ENCODE measurements at places on chromosomes 12 and 14. TPM values are rescaled to one million over a fixed set of nuclear protein-coding genes. Genes with fewer than 3 reads are reported as not detected.

C14orf39 gene
- 1.1 TPM for total RNA-seq

DNA sequence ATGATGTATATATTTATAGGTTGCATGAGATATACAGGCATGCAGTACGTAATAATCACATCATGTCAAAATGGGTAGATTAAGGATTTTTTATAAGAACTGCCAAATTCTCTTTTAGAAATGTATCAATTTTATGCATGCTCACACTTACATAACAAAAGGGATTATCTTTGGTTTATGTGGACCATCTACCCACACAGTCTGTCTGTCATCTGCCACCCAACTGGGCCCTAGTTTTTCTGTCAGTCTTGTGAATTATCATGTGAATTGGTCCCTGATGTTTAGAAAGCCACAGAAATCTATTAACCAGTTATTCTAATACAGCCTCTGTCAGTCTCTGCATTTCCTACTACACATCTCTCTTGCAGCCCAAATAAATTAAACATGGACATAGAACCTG lies 133.4 kb downstream of the ACSS3 start:
- ATAC-seq = no peak

SDR9C7 gene
- not detected for total RNA-seq

- no peak for ATAC-seq
These were observed 2.3 kb downstream of the TTC9 start for GRCh38 chr14:70643967-70644366.

DNA sequence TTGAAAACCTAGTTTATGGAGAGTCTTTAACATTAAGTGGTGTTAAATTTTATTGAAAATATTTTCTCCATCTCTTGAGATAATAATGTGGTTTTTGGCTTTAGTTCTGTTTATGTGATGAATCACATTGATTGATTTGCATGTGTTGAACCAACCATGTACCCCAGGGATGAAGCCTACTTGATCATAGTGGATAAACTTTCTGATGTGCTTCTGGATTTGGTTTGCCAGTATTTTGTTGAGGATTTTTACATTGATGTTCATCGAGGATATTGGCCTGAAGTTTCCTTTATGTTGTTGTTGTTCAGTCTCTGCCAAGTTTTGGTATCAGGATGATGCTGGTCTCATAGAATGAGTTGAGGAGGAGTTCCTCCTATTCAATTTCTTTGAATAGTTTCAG lies 222.6 kb downstream of the ADAMTS20 start:
- no peak for ATAC-seq

GRCh38 chr12:64237382-64237781 lies 15.3 kb upstream of the KICS2 start:
- ATAC-seq = no peak

MYO1H gene
- not detected for total RNA-seq

GALNT9 gene
- total RNA-seq = not detected

DNA sequence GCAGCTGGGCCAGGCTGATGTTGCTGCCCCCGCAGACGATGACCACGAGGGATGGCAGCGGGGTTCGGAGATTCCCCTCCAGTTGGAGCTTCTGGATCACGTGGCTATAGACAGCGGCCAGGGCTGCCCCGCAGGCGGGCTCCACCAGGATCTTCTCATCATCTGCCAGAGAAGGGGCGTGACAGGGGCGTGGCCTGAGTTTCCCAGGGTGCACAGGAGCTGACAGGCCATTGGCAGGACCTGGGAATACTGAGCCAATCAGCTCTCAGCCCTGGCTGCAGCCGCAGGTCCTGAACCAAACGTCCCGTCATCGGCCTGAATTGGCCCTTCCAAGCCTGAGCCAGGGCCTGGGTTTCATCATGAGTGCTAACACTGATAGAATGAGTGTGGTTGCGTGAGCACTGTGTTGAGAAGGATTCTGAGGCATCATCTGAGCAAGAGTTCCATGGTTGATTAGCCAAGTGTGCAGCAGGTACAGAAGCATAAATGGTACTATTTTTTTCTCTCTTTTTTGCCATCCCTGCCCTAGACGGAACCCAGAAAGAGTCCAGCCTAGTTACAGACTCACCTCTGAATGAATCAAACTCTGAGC lies 10.6 kb downstream of the SDS start:
- ATAC-seq = no peak

DNA sequence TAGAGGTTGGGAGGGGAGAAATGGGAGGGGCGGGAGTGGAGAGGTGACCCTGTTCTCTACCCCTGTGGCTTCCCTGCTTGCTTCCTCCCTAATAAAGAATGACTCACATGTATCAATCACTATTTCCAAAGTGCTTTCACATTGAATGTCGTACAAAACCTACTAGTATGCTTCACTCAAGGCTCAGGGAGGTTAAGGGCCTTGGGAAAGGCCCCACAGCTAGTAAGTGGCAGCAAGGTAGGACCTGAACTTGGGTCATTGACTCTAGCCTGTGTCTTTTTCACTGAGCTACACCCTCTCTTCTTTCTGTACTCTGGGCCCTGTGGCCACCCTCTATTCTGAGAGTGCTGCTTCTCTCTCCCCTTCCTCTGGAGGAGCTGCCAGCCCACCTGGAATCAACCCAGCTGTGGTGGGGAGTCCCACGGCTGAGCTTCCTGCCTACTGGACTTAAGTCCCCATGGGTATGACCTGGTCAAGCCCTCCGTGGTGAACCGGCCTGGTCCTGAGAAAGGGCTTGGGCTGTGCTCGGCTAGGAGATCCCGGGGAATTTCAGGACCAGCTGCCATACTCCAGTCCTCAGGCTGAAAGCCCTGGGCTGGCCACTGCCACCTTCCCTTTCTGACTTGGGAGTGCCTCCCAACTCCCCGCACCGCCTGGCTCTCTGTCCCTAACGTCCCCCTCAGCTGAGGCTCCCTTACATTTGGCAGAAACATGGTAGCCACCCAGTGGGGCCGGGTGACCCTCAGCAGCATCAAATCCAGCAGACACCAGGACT lies 13.0 kb downstream of the SLC48A1 start:
- no peak for ATAC-seq

LAG3 gene
- 0.30 TPM for total RNA-seq

DNA sequence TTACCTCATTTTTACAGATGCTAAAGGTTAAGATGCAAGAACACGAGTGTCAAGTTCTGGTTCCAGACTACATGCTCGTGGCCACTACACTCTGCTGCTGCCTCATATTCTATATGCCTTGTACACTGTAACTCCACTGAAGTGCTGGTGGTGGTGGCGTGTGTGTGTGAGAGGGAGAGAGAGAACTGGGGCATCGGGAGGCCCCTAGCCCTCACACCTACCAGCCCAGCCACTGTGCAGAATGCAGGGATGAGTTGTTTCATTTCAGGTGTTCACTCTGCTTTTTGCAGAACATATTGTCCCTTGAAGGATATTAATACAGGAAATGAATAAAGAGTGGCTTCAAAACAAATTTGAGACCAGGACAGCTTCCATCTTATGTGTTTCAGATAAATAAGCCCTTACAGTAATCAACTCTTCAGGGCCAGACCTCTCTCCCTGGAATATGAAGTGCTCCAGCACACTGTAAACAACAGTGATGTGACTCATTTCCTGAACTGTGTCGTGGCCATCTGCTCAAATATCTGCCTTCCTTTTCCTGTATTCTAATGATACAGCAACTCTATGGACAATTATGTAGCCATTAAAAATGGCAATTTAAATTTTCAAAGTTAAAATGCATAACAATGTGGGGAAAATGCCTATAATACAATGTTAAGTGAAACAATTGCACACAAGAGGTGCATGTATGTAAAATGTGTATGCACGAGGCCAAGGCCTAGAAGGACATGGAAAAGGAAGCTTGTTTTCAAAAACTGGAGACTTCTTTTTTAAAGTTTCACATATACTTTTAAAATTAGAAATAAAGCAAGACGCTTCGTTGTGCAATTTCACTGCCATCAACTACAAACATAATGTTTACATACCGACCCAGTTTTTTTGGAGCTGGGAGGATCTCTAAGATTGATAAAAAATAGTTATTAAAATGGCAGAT lies 215.4 kb downstream of the PELI2 start:
- ATAC-seq = peak; percentile 71

DNA sequence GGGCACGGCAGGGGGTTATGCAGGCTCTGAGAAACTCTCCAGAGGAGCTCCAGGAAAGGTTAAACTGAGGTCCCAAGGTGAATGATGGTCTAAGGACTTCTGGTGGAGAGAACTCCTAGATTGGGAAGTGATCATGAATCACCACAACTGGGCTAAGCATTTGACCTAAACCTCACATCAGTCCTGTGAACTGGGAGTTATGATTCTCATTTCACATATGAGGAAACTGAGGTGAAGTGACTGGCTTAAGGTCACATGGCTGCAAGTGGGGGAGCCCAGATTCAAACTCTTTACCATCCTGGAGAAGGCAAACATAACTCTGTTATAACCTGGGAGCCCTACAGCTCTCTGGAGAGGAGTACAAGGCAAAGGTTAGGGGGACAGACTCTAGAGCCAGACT lies 4.2 kb downstream of the RARG start:
- ATAC-seq = no peak

DNA sequence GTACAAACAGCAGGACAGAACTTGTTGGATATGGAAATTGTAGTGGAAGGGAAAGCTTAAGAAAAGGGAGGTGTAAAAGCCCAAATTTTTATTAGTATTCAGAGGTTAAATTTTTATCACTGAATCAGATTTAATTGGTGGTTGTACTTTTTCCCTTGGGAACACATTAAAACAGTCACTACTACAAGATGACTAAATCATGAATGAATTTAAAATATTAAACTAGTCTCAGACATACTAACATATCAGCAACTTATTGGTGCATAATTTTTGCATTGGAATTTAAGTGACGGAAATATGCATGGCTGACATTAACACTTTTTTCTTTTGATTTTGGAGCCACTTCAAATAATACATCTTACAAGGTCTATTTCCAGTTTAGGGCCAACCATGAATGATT lies 27.6 kb downstream of the SAMD4A start:
- no peak for ATAC-seq

DNA sequence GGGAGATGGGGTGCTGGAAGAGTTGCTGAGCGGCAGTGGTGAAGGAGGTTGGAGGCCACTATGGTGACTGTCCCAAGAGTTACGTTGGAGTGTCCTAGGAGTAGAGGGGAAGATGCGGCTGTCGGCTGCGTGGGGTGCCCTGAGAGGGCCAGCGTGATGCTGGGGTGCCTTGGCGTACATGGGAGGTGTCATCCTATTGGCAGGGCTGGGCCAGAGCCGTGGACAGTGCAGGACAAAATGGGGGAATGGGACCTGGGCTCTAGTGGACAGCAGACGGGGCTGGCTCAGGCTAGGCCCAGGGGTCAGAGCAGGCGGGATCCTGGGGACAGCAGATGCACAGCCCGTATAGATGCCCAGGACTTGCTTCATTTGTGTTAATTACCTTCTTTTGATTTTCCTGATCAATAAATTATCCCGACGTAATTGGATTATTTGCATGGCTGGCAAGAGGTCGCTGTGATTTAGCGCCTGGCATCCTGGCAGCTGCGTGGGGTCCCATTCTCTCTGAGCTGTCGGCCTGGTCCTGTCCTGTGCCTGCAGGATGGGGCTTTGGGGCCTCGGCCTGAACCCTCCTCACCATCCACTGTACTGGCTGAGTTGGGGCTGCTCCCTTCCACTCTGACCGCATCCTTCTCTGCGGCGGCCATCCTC lies 203.9 kb upstream of the C14orf180 start:
- no peak for ATAC-seq

GRCh38 chr14:84825481-84826251 lies 704.3 kb upstream of the FLRT2 start:
- ATAC-seq = no peak

DNA sequence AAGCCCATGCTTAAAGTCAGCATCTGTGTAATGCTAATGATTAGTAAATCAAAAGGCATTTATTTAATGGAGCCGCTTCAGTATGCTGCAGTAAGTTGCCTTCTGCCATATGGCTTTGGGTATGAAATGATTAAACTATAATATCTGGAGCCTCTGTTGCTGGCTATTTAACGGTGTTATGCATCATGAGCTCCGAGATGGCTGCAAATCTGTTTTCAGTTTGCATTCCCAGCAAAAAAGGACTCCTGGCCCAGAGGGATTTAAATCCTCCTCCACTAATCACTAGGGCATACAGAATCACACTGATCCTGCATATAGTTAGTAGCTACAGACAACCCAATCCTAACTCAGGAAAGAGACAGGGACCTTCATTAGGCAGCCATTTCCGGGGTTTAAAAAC lies 171.5 kb upstream of the EEA1 start:
- no peak for ATAC-seq

ZC2HC1C gene
- 5.1 TPM for total RNA-seq

DNA sequence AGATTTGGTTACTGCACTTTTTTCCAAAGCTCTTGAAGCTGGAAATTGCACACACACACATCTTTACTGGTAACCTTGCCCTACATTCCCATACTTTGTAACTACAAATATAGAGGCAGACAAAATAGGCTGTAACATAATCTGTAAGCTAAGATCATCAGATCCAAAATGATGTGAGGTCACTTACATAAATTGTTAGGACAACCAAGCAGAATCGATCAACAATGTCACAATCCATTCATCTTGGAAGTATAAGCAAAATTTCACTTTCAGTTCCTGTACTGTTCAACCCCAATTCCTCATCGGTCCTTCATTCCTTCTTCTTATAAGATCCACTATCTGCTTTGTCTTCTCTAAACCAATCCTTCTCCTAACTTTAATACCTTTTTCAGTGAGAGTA lies 72.6 kb downstream of the EPS8 start:
- ATAC-seq = no peak

- no peak for ATAC-seq
These were observed 75.0 kb upstream of the MAP1LC3B2 start for GRCh38 chr12:116483959-116484750.

GRCh38 chr12:25072906-25073650 lies 121.9 kb downstream of the DNAI7 start:
- no peak for ATAC-seq

- ATAC-seq = no peak
These were observed 485.0 kb downstream of the PRKD1 start for GRCh38 chr14:29442696-29443095.

TMEM229B gene
- 1.5 TPM for total RNA-seq

DNA sequence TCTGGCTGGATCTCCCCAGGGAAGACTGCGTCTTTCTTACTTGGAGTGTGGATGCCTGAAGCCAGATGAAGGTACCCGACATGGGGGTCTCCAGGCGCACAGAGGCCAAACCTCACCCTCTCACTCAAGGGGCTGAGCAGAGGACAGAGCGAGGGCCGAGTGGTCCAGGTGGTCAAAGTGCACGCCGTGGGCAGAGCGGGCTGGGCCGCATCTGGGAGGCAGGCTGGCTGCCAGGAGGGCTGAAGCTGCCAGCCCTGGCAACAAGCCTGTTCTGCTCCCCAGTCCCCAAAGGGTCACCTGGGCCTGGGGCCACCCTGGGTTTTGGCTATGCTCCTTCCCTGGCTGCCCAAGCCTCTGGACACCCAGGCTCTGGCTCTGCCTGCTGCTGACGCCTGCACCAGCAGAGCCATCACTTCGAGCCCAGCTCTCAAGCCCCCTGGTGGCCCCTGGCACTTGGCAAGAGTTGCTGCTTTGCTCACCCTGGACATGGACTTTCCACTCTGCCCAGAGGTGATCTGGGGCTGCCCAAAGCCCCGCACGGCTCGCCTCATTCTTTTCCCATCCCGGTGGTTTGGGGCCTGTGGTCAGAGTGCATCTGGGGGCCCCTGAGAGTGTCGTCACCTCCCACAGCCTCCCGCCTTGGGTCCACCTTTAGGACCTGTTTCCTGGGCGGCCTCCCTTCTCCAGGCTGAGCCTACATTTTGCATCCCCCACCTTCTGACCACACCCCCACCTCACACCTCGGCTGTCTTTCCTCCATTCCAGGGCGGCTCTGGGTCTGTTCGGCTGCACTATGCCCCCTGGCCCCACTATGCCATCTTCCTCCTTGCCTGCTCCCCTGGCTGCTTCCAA lies 2.8 kb downstream of the ADSS1 start:
- no peak for ATAC-seq

GRCh38 chr12:93825931-93826555 lies 148.9 kb downstream of the CRADD start:
- ATAC-seq = peak; percentile 14

PRDM4 gene
- 24.8 TPM for total RNA-seq

POTEM gene
- total RNA-seq = not detected

Measured in gastroesophageal sphincter (tissue), 4 donors.